KBM-7 (cell line): ENCODE measurements at places on chromosomes 3 and 15.

GRCh38 chr3:15154326-15154725 lies 51.7 kb upstream of the CAPN7 start:
- no peak for DNase-seq

DNA sequence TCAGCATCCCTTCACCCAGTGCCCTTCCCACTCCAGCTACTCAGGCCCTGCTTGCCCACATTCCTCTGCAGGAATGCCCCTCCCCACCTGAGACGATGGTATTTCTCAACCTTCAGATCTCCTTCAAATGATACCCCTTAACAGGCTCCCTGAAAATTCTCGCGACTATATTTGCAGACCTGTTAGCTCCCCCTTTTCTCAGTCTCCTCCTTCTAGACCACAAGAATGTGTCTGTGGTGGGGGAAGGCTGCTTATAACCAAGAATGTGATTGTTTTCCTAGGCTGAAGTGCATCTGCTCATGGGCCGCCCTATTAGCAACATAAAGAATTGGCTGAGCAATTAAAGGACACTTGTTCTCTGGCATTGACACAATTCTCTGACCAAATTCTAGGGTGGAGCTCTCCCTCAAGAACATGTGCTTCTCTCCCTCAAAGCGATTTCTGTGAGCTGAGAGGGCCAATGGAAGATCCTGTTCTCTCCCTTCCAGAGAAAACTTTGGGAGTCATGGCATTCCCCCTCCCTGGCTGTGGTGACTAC lies 19.1 kb upstream of the LIMD1 start:
- DNase-seq, result no peak

DNA sequence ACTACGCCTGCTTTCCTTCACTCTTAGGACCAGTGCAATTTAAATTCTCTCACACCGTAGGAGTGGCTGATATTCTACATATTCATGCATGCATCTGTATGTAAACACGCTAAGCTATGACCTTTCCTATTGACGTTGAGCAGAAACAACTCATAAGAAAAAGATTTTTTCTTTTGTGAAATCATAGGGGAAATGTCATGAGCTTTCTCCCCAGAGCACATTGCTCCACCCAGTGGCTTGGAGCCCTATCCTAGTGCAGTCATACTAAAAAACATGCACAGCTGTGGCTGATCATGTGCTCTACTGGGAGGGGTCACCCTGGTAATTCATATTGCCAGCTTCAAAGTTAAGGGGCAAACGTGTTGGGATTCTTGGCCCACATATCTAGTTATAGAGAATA lies 1.8 kb upstream of the MESD start:
- peak; percentile 30 for DNase-seq

DNA sequence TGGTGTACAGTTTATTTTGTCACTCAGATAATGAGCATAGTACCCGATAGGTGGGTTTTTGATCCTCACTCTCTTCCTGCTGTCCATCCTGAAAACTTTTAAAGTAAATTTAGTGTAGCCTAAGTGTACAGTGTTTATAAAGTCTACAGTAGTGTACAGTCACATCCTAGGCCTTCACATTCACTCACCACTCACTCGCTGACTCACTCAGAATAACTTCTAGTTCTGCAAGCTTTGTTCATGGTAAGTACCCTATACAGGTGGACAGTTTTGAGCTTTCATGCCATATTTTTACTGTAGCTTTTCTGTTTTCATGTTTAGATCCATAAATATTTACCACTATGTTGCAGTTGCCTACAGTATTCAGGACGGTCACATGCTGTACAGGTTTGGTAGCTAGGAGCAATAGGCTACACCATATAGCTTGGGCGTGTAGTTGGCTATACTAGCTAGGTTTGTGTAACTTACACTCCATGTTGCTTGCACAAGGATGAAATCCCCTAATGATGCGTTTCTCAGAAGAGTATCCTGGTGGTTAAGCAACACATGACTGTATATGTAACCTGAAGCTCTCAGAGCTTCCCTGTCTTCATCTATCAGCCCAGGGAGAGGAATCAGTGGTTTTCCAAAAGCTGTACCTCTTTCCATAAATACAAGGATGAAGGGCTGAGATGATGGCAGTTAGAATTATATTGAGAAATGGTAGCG lies 87.6 kb upstream of the SLC25A26 start:
- no peak for DNase-seq

GRCh38 chr3:30477149-30477921 lies 129.1 kb upstream of the TGFBR2 start:
- no peak for DNase-seq

- DNase-seq, result no peak
Measured at GRCh38 chr3:15796771-15797641, 773 bp downstream of the ANKRD28 start.

DNA sequence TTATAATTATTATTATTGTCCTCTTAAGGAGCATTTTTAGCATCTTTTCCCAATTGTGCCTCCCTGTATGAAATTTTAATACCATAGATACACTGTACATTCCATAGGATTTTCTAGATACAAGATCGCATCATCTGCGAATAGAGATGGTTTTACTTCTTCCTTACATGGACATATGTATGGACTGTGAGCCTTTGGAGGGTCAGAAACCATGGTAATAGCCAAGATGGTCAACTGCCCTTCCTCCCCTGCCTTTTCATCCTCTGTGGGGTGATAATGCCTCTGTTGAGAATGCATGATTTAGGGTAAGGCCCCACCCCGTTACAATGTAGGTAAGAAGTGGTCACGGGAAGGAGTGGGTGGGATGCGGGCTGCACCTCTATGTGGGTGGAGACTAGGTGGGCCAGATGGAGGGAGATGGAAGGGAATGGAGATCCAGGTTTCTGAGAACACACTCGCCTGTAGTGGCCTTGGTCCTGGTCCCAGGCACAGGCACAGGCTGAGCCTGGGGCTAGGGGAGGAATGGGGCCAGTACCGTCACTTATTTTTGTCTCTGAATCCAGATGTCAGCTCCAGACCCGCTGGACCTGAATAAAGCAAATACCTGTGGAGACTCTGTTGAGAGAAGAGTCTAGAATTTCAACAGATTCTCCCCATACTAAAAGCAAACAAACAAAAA lies 31.7 kb downstream of the GOLGA6A start:
- no peak for DNase-seq

GRCh38 chr3:45884368-45885201 lies 1.8 kb upstream of the CCR9 start:
- no peak for DNase-seq

- no peak for DNase-seq
Measured at GRCh38 chr3:127025456-127025855, 42.5 kb downstream of the PLXNA1 start.

DNA sequence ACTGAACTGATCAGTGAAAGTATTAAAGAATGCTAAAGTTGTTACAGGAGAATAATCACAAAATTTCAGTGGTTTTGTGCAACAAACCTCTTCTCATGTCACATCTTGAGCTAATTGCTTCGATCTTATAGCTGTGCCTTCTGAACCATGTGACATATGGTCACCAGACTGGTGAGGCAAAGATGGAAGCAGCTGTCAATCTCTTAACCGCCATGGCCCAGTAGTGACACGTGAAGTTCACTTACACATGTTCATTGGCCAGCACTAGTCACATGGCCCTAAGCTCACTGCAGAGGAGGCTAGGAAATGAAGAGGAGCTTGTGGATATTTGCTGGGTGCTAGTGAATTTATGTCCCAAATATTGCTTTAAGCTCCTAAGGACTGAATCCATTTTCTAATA lies 32.5 kb downstream of the BOC start:
- no peak for DNase-seq

DNA sequence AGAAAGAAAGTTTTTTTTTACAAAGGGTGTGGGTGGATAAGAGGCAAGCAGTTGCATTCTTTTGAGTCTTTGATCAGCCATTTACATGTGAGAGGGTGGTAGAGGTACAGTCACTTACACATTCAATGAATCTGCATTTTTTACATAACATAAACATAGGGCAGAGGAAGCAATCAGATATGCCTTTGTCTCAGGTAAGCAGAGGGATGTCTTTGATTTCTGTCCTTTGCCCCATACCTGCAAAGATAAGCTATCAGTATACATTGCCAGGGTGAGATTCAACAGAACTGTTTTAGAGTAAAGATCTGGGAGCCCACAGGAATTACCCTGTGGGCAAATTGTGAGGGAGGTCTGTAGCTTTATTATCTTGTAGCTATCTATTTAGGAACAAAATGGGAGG lies 5.4 kb upstream of the PPP1R2 start:
- DNase-seq, result no peak

- peak; percentile 39 for DNase-seq
Measured at GRCh38 chr3:77319711-77320110, 279.8 kb downstream of the ROBO2 start.

DNA sequence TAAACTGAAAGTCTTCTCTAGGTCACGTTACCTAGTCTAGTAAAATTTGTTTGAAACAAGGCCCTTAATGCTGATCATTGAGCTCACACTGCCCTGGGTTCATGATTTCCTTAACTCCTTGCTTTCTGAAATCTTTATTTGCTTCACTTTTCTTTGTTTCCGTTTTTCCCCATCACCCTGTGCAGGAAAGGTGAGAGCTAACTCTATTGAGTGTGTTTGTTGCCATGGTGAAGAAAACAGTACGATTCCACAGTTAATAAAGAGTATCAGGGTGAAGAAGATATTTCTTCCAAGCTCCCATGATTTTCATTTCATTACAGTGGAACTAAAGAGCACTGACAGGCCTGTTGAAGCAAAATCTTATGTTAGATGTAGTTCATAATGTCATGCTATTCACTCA lies 276.2 kb downstream of the RAP2B start:
- DNase-seq, result no peak

GRCh38 chr15:52567871-52568600 lies 794 bp downstream of the ARPP19 start:
- DNase-seq, result no peak

- DNase-seq, result no peak
Measured at GRCh38 chr3:129654131-129654530, 47.7 kb upstream of the PLXND1 start.
